ENCODE measurements at places on chromosomes 12 and 14. TPM values are rescaled to one million over a fixed set of nuclear protein-coding genes. Genes with fewer than 3 reads are reported as not detected.

MYH7 gene
- total RNA-seq: not detected

APOF gene
- not detected for total RNA-seq

CELA1 gene
- not detected for total RNA-seq

DPF3 gene
- 3.7 TPM for total RNA-seq

GPR65 gene
- under 0.01 TPM for total RNA-seq

C14orf132 gene
- total RNA-seq: 15.8 TPM
